Smooth muscle cell of the pulmonary artery (primary cell): ENCODE measurements at places on chromosomes 3 and 15. TPM values are rescaled to one million over a fixed set of nuclear protein-coding genes. Genes with fewer than 3 reads are reported as not detected.

The PLA2G4F gene
- total RNA-seq: not detected in 2 replicates

The MESP2 gene
- 0.66 and 0.78 TPM in 2 replicates for total RNA-seq

The PBRM1 gene
- 81.0 and 91.2 TPM in 2 replicates for total RNA-seq

The SNAPC5 gene
- 17.3 and 23.8 TPM in 2 replicates for total RNA-seq

The MORC1 gene
- not detected in 2 replicates for total RNA-seq

The FBXO40 gene
- total RNA-seq: not detected in 2 replicates

The CYP1A2 gene
- total RNA-seq: not detected in 2 replicates

The DUOXA2 gene
- not detected in 2 replicates for total RNA-seq

The FBN1 gene
- 2,453 and 2,749 TPM in 2 replicates for total RNA-seq

The ADAMTS9 gene
- total RNA-seq: 3.7 and 8.1 TPM in 2 replicates

The SETD2 gene
- total RNA-seq: 32.1 and 34.9 TPM in 2 replicates

The FILIP1L gene
- total RNA-seq: 23.8 and 24.7 TPM in 2 replicates
